ENCODE measurements at places on chromosomes 2 and 18.

DNA sequence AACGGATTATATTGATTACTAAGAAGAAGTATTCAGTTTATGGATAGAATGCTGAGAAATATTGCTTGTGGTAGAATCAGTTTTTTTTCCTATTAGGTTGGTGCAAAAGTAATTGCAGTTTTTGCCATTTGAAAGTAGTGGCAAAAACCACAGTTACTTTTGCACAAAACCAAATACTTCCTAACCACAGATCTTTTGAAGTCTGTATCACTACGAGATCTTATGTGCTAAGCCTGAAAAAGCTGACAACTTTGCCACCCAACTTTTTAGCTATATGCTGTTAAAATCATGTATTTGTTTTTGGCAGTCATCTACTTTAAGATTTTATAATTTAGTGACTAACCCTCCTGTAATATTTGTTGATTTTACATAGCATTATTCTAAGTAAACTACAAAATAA, 24.6 kb downstream of the DNAJC10 start:
- no peak for DNase-seq

DNA sequence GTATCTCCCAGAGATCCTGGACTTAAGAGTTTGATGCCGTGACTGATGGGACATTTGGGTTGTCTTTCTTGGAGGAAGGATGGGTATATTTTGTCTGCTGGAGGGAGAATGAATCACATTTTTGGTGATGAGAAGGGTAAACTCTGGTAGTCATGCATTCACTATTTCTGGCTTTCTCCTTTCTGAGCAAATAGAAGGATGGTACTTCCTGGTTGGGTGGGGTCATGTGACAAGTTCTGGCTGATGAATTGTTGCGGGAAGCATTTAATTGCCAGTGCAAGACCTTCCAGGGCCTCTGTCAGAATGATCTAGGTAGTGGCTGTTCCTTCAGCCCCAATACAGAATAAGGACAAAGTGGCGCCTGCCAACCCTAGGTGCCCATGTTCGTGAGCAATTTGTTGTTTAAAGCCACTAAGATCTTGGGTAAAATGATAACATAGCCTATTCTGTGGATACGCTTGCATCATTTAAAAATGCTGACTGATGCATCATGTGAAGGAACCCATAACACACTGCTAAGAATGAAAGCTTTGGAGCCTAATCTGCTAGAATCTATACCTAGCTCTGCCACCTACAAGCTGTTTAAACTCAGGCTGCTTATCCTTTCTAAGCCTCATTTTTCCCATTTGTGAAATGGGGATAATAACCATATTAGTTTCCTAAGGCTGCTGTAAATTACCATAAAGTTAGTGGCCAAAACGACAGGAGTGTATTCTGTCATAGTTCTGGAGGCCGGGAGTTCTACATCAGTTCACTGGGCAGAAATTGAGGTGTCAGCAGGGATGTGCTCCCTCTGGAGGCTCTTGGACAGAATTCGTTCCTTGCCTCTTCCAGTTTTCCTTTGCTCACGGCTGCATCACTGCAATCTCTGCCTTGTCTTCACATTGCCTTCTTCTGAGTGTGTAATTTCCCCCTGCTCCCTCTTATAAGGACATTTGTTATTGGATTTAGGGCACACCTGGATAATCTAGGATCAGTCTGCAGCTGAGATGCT, 281.3 kb downstream of the AGPS start:
- no peak for DNase-seq

DNA sequence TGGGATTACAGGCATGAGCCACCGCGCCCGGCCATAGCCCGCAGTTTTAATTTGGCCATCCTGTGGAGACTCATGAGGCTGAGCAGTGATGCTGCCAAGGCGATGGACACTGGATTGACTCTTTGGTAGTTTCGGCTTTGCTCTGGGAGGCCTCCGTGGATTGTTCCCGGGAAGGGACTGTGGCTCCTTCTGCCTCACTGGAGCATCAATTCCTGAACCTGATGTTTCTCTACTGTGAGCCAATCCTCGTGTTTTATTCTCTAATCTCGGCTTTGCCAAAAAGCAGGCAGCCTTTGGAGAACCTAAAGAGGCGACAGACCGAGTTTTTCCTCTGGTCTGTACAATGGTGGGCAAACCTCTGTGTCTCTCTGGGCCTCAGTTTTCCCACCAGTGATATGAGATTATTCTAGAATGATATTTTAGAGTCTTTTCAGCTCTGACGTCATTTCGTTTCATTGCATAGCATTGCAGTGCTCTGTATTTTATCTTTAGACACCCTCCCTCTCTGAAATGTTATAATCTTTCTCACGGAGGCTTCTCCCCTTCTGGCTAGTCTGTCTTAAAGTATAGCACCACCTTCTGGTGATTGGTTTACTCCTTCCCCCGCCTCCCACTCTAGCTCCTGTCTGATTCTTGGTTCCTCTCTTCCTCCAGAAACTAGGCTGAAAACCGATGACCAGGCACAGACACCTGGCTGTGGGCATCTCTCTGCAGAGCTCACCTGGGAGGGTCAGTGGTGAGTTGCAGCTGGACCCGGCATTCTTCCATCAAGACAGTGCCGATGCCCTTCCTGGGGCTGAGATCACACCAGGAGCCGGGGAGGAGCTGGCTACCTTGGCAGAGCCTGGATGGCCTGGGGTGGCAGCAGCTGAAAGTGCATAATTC, 341.3 kb downstream of the MYCN start:
- DNase-seq = no peak

- no peak for DNase-seq
These were observed 58.8 kb downstream of the MFSD6 start for GRCh38 chr2:190466819-190467446.

DNA sequence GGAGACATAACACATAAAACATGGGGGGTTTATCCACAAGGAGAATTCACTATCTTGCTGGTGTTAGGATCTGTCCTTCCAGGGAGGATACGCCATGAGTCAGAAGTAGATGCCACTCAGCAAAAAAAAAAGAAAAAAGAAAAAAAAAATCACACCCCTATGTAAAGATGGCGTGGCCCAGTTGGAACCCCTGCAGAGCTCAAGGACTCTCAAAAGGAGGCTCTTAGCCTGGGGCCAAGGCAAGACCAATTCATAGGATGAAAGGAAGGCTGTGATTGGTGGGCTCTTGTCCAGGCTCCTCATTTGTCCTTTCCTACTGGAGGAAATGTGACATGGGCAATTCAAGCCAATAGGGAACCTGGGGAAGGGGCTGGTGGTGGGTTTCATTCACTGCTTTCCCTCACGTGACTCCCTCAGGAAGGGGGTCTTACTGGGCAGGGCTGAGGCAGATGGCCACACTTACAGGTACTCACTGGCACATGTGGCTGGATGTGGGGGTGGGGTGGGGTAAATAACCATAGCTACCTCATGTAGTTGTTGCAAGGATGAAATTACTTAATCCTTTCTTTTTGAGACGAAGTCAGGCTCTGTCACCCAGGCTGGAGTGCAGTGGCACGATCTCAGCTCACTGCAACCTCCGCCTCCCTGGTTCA, 38.7 kb upstream of the HAAO start:
- no peak for DNase-seq
